Forelimb muscle (tissue), 1 donor: ENCODE measurements at places on chromosomes 1 and 21.

DNA sequence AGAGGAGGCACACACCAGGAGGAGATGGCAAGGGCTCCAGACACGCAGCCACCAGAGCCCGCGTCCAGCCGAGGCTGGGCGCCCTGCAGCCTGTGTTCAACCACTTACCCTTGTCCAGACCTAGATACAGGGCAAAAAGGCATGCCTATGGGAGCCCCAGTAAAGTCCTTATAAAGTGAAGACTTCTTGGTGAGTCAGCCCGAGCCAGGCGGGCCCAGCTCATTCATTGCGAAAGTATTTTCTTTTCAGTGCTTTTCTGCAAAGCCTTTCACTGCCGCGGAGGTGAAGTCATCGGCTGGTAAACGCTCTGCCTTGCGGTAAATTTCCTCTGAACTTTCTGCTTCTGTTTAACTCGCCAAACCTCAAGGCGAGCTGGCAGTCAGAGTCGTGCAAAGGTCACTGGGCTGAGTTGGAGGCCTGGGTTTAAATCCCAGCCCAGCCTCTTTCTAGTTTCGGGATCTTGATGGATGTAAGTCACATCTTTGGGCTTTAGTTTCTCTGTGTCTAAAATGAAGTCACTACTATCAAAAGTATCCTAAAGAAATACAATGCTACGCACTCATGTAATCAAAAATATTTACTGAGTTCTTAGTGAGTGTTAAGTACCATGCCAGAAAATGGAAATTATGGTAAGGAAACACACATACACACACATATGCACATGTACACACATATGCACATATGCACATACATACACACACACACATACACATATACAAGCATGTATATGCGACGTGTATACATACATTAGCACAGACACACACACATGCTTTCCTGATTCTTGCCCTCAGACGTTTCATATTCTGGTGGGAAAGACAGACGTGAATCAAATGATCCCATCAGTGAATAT, 54.7 kb upstream of the IFFO2 start:
- DNase-seq, result peak; percentile 11

DNA sequence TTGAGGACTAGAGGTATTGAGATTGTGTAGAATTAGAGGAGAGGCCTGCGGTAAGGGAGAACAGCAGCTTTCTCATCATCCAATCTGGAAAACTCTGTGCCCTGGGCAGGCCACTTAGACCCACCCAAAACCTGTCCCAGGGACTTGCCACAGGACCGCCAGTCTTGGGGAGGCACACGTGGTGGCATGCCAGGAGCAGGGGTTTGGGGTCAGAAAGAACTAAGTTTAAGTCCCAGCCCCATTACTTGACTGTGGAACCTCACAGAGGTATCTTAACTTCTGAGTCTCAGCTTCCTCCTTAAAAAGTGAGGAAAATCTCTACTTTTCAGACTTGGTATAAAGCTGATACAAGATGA, 356.6 kb downstream of the HHAT start:
- no peak for DNase-seq

DNA sequence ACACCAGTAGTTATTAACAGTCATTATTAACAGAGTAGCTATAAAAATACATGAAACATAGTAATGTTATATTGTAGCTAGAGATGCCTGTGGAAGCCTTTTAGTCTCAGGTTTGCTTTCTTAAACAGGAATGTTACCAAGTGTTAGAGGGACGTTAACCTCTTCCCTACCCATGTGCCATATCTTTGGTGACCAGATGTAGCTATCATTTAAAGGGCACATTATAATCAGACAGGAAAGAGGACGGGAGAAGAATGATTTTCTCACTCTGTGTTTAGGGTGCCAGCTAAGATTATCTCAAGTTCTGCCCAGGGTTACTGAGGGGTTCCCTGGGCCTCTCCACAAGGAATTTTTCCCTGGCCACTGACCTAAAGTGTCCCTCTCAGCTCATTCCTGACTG, 20.9 kb upstream of the UBL4B start:
- DNase-seq, result no peak

DNA sequence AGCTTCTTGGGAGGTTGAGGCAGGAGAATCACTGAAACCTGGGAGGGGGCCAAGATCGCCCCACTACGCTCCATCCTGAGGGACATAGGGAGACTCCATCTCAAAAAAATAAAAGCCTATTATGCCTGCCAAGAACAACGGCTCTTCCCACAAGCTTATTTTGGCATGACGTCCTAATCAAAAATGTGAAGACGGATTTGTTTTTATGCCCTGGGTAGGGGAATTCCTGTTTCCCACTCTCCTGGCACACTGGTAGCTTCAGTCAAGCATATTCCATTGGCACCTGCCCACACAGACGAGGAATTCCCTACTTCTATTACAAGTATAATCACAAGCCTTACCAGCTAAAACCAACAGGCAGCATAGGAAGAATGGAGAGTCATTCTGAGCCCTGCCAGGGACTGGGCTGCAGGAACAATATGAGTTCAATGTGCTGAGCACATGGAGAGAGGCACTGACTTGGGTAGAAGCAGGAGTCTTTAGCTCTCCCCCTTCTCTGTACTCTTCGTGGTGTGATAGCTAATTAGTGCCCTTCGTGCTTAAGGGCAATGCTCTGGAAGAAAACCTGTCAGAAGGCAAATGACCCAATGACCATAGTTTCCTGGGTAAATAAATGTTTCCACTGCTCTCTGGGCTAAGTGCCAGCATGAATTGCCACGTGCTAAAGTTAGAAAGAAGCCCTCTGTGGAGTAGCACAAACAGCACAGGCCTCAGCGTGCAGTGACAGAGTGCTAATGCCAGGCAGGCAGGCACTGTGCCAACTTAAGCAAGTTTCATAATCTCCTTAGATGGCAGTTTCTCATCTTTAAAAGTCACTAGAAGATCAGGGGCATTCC, 16.8 kb downstream of the TNFSF4 start:
- DNase-seq, result peak; percentile 29

GRCh38 chr1:82625537-82625936, 824.8 kb downstream of the ADGRL2 start:
- no peak for DNase-seq

DNA sequence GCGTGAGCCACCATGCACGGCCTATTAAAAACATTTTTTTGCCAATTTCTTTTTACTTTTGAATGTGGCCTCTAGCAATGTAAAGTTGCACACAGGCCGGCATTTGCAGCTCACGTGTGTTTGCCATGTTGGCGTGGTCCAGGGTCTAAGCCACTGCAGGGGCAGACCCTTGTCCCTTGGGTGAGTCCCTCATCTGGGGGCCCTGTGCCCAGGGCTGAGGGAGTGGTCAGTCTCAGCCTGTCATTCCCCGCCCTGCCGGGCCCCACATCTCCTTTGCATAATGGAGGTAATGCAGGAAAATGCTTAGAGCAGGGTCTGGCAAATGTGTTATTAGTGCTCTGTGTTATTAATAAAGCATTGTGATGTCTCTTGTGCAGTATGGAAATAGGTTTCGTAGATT, 16.9 kb downstream of the AGPAT3 start:
- DNase-seq, result no peak

GRCh38 chr1:179001451-179001850, 24.2 kb upstream of the FAM20B start:
- no peak for DNase-seq

DNA sequence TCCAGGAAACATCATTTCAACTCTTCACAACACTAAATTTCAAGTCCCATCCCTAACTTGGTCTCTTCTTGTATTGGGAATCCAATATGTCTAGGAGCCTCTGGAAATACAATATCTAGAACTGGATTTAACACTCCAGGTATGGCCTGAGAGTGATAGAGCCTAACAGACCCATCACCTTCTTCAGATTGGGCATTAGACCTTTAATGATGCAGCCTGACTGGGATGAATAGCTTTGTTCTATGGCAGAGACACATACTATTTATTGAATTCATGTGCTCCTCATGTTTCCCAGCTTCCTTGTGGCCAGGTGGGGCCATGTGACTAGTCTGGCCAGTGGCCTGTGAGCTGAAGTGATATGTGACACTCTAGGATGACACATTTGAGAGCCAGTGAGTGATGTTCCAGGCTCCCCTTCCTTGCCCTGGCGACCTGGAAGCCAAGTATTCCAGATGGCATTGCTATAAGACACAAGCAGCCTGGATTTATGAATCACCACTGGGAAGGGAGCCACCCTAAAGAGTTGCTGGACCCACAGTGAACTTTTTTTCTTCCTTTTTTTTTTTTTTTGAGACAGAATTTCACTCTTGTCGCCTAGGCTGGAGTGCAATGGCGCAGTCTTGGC, 31.0 kb upstream of the POU3F1 start:
- DNase-seq, result no peak

DNA sequence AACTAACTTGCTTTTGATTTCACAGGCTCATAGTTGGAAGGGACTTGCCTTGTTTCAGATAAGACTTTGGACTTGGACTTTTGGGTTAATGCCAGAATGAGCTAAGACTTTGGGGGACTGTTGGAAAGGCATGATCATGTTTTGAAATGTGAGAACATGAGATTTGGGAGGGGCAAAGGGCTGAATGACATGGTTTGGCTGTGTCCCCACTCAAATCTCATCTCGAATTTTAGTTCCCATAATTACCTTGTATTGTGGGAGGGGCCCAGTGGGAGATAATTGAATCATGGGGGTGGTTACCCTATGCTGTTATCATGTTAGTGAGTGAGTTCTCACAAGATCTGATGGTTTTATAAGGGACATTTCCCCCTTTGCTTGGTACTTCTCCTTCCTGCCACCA, 222.1 kb downstream of the GRIK1 start:
- DNase-seq, result no peak

- DNase-seq, result no peak
These were observed 15.9 kb upstream of the RAB4A start for GRCh38 chr1:229254910-229255541.

DNA sequence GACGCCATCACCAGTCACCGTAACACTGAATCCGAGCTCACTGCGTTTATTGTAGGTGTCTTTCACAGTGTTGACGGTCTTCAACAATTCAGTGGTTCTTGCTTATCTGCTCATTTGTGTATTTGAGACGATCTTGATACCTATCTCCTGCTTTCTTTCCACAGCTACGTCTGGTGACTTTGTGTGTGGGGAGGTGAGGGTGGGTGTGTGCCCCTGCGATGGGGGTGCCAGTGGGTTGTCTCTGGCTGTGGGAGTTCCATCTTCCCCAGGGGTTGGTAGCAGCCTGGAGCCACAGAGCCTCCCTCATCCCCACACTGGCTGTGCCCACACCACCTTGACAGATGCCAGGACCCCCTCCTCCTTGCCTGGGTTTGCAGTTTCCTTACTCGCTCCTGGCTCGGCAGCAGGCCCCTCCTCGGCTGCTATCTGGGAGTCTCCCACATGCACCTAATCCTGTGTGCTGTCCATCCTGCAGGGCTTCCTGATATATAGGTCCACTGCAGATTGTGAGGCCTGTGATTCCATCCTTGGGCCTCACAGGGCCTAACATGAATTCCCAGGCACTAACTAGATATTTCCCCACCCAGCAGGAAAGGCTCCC, 6.3 kb upstream of the PARP1 start:
- DNase-seq, result no peak

DNA sequence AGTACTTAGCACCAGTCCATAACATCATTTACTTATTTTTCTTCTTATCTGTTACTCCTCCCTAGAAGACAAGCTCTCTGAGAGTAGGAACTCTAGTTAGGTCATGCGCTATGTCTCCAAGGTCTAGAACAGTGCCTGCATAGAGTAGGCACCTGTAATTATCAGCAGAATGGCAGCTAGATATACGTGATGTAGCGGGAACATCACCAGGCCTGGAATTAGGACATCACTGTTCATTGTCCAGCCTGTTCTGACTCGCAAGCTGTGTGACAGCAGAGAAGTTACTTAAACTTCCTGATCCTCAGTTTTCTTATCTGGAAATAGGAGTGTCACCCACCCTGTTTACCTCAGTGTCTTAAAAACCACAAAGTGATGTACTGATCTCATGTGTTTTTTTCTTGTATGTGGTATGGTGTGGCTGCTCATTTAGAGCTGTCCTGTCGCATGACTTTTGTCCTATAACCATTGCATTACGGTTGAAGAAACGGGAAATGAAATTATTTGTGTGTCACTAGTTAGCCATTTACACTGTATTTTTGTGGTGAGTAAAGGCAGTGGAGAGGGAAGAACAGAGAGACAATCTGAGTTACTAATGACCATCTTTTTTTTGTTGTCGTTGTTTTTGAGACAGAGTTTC, 37.1 kb upstream of the EXO1 start:
- no peak for DNase-seq

DNA sequence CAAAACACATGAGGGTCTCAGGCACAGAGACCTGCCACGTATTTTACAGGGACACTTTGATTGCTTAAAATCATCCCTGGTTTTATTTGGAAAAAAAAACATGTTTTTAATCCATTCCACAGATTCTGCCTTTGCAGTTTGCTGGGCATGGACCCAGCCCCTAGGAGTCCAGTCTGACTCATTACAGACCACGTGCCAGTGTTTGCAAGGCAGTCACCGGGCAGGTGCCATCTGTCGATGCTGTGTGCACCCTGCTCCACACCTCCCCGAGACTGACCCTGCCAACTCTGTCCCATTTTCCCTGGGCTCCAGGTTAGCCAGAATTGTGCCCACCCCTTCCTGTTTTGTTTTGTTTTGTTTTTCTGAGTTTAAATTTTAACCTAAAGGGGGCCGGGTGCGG, 148.4 kb upstream of the TMEM51 start:
- no peak for DNase-seq

GRCh38 chr1:164668491-164669400, 109.8 kb downstream of the PBX1 start:
- DNase-seq, result no peak

DNA sequence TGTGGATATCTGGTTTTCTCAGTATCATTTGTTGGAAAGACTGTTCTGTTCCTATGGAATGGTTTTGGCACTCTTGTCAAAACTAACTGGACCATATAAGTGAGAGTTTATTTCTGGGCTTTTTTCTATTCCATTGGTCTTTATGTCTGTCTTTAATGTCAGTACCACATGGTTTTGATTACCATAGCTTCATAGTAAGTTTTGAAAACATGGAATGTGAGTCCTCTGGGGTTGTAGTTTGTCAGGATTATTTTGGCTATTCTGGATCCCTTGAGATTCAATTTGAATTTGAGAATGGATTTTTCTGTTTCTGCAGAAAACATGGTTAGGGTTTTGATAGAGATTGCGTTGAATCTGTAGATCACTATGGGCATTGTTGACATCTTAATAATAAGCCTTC, 107.9 kb downstream of the ZFYVE9 start:
- no peak for DNase-seq

GRCh38 chr1:19957779-19958178, 21.6 kb downstream of the PLA2G2A start:
- no peak for DNase-seq

- peak; percentile 52 for DNase-seq
These were observed 34.1 kb upstream of the BTG2 start for GRCh38 chr1:203271018-203271743.
